ENCODE measurements at places on chromosomes 7 and 10.

DNA sequence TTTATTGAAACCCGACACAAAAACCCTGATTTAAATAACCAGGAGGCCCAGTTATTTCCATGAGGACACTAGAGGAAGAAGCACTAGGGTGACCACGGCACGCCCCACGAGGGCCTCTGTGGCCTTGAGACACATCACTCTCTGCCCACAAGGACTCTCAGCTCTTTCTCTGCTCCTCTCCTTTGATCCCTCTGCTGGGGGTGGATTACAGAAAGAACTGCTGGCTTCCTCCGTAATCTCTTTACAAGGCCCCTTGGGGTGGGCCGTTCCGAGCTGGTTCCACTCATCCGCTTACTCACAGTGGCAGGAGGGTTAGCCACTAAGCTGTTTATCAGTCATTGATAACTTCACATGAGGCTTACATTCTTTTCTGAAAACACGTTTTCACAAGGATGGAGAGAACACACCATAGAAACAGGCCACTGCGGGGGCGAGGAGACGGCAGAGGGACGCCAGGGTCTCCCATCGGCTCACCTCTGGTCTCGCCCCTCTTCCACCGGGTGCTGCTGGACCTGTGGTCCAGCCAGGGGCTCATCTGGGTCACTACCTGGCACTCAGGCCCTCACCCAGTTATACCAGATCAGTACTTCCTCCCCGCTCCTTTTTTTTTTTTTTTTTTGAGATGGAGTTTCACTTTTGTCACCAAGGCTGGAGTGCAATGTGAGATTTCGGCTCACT, 17.6 kb upstream of the PFKFB3 start:
- DNase-seq = no peak

- DNase-seq = no peak
These were observed 380.7 kb downstream of the REEP3 start for GRCh38 chr10:63901881-63902280.

GRCh38 chr10:12844811-12845483, 156.6 kb downstream of the CCDC3 start:
- DNase-seq = no peak

GRCh38 chr10:16384021-16384420, 52.8 kb upstream of the PTER start:
- DNase-seq = no peak

- no peak for DNase-seq
These were observed 255.3 kb downstream of the ZMYND11 start for GRCh38 chr10:390449-391100.

DNA sequence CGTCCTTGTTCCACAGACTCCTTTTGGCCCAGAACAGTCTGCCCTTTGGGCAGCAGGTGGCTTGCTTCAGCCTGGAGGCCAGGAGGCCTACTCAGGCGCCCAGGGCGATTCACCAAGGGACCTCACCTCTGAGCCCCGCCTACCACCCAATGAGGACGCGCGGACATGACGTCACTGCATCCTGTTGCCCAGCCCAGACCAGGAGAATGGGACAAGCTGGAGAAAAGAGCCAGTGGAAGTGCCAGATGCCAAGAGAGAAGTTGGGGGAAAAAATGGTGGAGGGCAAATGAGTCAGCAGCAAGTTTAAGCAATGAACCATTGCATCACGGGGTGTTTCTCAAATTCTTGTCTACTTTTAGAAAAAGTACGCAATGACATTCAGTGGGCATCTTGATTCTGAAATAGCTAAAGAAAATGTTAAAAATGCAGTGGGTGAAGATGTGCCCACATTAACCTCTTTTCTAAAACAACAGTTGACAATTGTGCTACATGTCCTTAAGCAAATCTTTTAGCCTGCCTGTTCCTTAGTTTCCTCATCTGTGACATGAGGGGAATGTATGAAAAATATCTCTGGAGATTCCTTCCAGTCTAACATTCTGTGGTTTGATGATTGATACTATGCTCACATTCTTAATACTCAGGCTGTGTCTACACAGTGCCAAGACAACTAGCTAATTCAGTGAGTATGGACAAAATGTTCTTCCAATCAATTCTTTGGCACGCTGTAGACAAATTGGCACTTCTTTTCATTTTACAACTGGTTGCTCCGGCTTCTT, 23.9 kb upstream of the LEP start:
- no peak for DNase-seq

GRCh38 chr7:146982482-146982881, 865.9 kb downstream of the CNTNAP2 start:
- no peak for DNase-seq

- no peak for DNase-seq
These were observed 39.2 kb downstream of the WBP1L start for GRCh38 chr10:102782673-102783551.

DNA sequence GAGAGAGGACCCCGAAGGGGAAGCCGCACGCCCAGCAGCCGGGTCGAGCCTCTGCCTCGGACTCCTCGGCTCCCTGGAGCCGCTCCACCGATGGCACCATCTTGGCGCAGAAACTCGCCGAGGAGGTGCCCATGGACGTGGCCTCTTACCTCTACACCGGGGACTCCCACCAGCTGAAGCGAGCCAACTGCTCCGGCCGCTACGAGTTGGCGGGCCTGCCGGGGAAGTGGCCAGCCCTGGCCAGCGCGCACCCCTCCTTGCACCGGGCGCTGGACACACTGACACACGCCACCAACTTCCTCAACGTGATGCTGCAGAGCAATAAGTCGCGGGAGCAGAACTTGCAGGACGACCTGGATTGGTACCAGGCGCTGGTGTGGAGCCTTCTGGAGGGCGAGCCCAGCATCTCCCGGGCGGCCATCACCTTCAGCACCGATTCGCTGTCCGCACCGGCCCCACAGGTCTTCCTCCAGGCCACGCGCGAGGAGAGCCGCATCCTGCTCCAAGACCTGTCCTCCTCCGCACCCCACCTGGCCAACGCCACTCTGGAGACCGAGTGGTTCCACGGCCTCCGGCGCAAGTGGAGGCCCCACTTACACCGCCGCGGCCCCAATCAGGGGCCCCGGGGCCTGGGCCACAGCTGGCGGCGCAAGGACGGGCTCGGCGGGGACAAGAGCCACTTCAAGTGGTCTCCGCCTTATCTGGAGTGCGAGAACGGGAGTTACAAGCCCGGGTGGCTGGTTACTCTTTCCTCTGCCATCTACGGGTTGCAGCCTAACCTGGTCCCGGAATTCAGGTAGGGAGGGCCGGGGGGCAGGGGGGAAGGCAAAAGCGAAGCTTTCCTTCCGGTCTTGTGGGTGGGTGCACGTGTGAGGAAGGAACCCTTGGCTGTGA, 973 bp downstream of the GPR158 start:
- no peak for DNase-seq

- DNase-seq = no peak
These were observed 40.7 kb upstream of the LEP start for GRCh38 chr7:128200376-128200775.

- no peak for DNase-seq
These were observed 72.9 kb upstream of the ARMC3 start for GRCh38 chr10:22854935-22855421.

DNA sequence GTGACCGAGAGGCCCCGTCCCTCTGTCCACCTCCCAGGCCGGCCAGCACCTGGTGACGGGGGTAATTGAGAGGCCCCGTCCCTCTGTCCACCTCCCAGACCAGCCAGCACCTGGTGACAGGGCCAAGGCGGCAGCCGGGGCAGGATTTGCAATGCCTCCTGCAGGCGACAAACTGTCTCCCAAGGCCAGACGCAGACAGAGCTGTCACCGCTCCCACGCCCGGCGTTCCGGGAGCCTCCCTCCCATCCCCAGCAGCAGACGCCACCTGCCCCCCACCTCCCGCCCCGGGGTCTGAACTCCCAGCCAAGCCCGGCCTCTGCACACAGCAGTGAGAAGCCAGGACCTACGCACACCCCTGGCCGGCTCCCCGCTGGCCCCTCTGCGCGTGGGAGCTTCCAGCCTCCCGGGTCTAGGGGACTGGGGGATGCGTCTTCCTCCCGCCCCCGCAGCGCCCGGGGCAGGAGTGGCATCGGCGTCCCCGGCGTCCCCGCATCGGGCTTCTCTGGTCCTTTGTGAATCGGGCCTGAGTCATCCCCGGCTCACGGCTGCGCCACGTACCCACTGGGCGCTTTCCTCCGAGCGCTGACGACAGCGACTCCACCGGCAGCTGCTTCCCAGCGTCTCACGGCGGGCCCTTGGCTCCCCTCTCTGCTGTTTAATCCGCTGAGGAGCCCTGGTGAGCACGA, 95.1 kb upstream of the DIP2C start:
- no peak for DNase-seq

DNA sequence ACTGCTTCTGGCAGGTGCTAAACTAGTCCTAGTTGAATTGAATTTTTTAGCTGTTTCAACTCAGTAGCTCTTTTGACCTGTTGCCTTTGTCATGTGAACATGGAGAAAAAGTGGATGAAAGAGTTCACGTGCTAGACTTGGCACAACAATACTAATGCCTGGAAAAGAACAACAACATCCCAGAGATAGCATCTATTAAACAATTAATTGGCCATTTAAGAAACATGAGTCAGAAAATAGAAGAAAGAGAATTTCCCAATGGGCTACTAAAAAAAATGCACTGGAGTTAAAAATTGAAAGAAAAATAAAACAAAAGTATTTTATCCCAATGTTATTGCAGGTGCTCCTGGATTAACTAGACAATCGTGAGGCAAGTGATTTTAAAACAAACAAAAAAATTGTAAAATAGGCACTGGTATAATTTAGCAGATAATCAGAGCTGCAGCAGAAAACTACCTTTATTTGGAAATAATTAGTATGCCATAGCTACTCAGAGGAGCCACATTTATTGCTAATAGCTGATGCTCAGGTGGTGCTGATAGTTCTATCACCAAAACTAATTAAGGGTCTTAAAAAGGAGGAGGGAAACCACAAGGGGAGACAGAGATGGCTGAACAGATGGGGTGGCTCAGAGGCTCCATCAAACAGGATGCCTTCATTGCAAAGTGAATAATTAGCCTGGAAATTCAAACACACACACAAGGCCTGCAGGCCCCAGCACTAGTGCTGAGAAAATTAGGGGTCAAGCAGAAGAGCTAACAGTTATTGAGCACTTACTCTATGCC, 17.6 kb downstream of the CCDC71L start:
- DNase-seq = no peak

- no peak for DNase-seq
These were observed 16.2 kb downstream of the CPVL start for GRCh38 chr7:29130096-29130495.

GRCh38 chr10:89981891-89982290, 280.5 kb downstream of the KIF20B start:
- no peak for DNase-seq

DNA sequence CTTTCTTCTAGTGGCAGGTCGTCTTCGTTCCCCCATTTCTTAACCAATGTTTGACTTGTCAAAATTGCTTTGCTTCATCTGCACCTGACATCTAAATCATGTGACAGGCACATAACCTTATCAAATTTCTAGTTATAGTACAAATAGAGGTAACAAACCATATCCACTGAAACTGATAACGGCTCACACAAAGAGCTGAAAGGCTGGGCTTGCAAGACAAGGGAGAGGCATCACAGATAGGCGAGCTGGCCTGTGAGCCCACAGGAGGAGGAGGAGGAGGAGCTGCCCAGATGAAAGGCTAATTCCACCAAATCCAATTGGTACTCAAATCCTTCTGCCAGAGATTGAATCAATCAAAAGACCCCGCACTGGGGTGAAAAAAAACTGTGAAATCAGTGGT, 80.2 kb upstream of the NEBL start:
- DNase-seq = no peak

DNA sequence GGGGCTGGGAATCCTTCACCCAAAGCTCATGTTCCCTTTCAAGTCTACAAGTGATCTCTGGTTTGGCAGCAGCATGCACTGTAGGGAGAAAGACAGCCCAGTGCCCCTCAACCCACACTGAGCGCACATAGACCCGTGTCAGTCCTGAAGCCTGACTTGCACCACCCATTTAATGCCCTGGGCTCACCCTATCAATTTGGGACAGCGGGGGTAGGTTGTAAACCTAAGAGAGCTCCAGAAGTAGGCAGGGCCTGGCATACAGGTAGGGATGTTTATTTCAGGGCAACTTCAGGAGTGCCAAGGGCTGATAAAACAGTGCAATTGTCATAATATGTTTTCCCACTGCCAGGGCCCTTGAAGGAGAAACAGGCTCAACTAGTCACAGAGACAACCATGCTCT, 3.5 kb upstream of the ATP6V0E2 start:
- DNase-seq = no peak

GRCh38 chr10:70619271-70620019, 16.9 kb upstream of the PRF1 start:
- DNase-seq = no peak

DNA sequence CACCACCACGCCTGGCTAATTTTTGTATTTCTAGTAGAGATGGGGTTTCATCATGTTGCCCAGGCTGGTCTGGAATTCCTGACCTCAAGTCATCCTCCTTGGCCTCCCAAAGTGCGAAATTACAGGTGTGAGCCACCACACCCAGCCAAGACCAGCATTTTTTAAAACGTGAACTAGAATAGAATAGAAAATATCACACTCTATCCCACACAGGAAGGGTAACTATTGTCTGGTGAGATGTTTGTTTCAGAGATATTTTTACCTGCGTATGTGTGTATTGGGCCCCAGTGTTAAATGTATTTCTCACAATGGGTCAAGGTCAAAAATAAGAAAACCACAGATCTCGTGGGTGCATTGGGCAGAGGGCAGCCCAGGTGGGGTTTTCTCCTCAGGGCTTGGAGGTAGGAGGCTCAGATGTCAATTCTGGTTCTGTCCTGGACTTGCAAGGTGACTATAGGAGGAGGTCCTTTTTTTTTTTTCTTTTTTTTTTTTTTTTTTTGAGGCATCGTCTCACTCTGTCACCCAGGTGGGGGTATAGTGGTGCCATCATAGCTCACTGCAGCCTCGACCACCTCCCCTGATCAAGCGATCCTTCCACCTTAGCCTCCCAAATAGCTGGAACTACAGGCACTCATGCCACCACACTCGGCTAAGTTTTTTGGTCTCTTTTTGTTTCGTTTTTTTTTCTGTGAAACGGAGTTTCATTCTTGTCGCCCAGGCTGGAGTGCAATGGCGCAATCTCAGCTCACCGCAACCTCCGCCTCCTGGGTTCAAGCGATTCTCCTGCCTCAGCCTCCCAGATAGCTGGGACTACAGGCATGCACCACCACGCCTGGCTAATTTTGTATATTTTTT, 19.0 kb downstream of the SH2B2 start:
- DNase-seq = no peak

GRCh38 chr7:100692578-100692961, 1.5 kb downstream of the GIGYF1 start:
- no peak for DNase-seq

- DNase-seq = no peak
These were observed 3.6 kb upstream of the ZEB1 start for GRCh38 chr10:31315453-31315852.

Measured in stimulated activated CD4-positive, alpha-beta T cell treated with anti-CD3 and anti-CD28 coated beads, TNF-alpha, amount 100 ng/mL, for 1 hour (primary cell).